Activated CD8-positive, alpha-beta memory T cell treated with anti-CD3 and anti-CD28 coated beads for 24 hours (primary cell): ENCODE measurements at places on chromosomes 12 and 14.
A peak's percentile ranks its signal among the peaks of the same experiment; 100 is the strongest.

- peak; percentile 67 for DNase-seq
These were observed 41.8 kb upstream of the CLMN start for GRCh38 chr14:95361373-95362137.

DNA sequence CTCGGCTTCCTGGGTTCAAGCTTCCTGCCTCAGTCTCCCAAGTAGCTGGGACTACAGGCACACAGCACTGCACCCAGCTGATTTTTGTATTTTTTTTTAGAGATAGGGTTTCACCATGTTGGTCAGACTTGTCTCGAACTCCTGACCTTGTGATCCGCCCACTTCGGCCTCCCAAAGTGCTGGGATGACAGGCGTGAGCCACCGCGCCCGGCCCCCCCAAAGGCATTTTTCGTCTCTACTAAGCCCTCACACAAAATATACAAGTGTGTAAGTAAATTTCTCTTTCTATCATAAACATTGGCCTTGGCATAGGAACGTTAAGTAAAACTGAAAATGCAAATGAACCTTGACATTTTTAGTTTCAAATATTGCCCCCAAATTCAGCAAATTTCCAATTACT, 2.1 kb downstream of the ACAD10 start:
- no peak for DNase-seq

- DNase-seq, result no peak
These were observed 39.5 kb upstream of the YAF2 start for GRCh38 chr12:42277396-42278127.

GRCh38 chr12:56723889-56724700, 1.0 kb downstream of the NACA start:
- no peak for DNase-seq

DNA sequence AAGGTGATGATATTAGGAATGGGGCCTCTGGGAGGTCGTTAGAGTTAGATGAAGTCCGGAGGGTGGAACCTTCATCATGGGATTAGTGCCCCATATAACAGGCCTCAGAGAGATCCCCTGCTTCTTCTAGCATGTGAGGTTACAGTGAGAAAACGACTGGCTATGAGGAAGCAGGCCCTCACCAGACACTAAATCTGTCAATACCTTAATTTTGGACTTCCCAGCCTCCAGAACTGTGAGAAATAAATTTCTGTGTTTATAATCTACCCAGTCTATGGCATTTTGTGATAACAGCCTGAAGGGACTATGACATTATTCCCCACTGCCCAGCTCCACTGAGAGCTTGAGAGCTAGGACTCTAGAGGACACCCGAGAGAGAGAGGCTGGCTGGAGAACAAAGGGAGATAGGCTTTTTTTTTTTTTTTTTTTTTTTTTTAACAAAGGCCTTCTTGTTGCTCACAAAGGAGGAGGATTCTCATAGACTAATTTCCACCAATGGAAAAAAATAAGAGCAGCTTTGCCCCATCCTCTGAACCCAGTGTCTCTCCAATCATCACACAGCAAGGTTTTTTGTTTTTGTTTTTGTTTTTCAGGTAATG, 87.8 kb upstream of the EEA1 start:
- DNase-seq, result no peak

- DNase-seq, result no peak
These were observed 94.1 kb downstream of the RTN1 start for GRCh38 chr14:59776468-59776867.

DNA sequence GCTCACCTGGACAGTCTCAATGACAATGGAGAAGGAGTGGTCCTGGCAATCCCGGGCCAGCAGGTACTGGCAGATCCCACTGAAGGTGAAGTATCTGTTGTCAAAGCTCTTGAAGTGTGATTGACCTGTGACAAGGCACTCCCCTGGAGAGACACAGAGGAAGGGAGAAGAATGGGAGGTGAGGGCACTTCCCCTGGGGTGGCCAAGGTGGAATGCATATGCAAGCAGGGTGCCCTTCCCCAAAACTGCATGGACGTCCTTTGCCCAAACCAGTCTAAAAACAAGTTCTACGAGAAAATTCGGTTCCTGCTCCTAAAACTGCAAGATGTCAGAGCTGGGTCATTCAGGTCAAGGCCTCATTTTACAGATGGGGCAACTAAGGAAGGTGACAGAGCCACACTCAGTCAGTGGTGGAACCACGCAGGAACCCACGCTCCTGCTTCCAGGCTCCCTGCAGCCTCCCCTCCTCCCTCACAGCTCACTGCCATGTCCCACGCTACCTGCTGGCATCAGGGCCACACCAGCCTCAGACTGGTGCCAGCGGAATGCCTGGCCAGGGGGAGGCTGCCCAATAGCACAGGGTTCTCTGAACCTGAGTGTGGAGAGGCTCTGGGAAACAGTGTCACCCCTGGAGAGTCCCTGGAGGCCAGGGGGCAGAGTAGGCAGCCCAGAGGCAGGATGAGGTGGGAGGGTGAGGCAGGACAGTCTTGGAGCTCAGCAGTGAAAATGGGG, 59.2 kb downstream of the VWF start:
- no peak for DNase-seq

GRCh38 chr12:110426406-110426805, 22.9 kb upstream of the ANAPC7 start:
- no peak for DNase-seq

- DNase-seq, result no peak
These were observed 13.6 kb downstream of the SERPINA1 start for GRCh38 chr14:94374749-94375260.

- DNase-seq, result no peak
These were observed 84.6 kb downstream of the ITPR2 start for GRCh38 chr12:26748412-26748740.

- DNase-seq, result no peak
These were observed 245.1 kb upstream of the ATXN7L3B start for GRCh38 chr12:74292351-74293194.

DNA sequence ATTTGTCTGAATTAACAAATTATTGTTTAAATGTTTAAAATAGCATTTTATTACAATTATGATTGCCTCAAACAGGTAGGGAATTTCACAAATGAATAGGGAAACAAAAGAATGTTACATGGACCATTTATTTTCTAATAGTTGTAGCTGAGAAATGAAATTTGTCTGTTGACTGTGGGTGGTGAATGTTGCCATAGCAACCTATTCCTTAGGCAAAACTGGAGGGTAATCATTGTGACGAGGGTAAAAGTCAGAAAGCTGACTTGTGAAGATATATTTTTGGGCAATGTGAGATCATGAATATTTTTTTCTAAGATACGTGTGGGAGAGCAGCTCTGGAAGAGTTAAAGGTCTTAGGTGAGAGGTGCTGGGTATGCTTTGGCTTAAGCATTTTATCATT, 24.2 kb upstream of the CLEC14A start:
- DNase-seq, result no peak

DNA sequence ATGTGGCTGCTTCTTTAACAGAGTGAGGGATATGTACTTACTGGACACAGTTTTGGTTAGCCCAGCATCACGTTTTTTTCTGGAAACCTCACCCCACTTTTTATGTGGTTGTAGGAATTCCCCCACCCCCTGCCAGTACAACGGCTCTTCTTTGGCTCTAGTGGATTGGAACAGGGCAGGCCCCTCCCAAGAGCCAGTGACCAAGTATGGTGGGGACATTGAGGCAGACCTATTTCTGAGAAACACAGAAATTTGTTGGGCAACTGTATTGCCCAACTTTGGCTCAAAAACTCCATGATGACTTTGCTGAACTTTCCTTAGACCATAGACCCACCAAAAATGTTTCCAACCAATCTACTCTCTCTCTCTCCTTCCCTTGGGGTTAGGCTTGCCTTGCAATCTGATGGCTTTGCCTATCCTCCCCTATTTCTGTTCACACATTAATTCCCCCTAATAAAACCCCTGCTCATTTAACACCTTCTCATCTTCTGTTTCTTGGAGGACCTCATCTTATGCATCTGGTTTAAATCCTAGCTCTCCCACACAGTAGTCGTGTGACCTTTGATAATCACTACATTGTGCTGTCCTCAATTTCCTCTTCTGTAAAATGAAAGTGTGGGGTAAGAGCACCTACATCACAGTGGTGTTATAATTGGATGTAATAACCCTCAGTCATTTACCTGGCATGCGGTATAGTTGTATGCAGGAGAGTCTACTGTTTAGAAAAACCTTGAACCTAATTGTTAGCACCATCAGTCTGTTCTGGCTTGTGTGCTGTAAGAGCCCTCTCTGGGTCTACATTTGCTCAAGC, 71.7 kb downstream of the IGF1 start:
- DNase-seq, result no peak

GRCh38 chr14:95703805-95704204, 10.1 kb downstream of the TCL1A start:
- no peak for DNase-seq

DNA sequence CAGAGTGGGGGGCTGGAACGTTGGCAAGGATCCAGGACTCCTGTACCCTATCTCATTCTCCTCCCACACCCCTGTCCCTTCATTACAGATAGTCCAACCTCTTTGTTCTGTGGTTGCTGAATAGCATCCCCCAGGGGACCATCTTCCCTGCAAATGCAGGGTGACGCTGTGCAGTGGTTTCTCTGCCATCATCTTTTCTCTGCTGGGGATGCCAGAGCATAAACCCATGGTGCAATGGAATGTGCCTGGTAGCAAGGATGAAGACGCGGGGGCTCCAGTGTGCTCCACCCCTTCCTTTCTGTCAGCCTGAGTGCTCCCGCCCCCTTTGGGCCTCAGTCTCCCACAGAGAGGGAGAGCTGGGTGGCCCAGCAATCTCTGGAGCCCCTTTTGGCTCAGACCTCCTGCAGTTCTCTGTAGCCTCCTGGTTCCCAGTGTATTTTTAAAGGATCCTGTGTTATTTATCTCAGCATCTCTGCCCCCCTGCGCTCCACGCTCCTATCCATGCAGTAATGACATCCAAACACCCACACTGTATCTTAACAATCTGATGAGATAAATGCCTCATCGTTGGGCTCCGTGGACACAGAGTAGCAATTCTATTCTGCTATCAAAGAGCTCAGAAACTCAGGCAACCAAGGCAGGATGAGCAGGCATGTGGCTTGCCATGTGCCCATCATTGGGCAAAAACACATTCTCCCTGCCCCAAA, 212.8 kb downstream of the CACNA1C start:
- DNase-seq, result no peak

DNA sequence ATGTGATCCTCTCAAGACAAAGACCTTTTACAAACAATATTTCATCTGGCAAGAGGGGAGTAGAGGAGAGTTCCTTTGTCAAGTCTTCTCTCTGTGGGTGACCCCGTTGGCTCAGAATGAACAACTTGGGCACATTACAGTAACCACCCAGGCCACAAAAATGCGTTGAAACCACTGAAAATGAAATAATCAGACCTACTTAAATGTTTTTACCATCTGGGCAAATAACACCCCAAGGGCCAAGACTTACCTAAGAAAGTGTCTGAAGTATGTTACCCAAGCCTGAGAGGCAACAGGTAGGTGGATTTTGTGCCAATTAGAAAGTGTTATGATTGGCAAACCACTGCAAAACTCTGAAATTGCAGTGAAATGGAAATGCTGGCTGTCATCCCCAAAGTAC, 1.3 kb downstream of the TC2N start:
- no peak for DNase-seq

- DNase-seq, result no peak
These were observed 276.5 kb downstream of the PAWR start for GRCh38 chr12:79414252-79414651.

- no peak for DNase-seq
These were observed 93.3 kb downstream of the RIMBP2 start for GRCh38 chr12:130622803-130623202.
